AG08396 (cell line): ENCODE measurements at places on chromosomes 5 and 9.
A peak's percentile ranks its signal among the peaks of the same experiment; 100 is the strongest.

DNA sequence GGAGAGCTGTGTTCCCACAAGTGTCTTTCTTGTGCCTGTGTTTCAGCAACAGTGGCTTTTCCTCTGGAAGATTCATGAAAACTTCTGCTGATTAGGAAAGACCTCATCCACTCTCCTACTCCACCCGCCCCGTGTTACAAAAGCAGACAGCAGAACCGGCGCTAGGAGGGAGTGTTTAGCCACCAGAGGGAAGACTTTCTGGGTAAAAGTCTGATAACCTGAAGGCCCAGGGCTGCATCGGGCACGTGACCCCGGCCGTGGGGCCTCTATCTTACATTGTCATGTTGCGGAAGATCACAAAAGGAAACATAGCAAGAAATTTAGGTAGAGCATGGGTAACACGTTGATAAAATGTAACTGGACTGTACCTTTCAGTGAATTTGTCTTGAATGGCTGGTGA is 32.0 kb upstream of the DMRT2 start:
- no peak for DNase-seq

- DNase-seq = no peak
Observed at GRCh38 chr5:92313385-92313784, 930.3 kb upstream of the ARRDC3 start.

GRCh38 chr5:18370531-18370930 is 736.3 kb downstream of the TAF11L14 start:
- no peak for DNase-seq

GRCh38 chr9:128707446-128707845 is 5.1 kb downstream of the PKN3 start:
- no peak for DNase-seq

DNA sequence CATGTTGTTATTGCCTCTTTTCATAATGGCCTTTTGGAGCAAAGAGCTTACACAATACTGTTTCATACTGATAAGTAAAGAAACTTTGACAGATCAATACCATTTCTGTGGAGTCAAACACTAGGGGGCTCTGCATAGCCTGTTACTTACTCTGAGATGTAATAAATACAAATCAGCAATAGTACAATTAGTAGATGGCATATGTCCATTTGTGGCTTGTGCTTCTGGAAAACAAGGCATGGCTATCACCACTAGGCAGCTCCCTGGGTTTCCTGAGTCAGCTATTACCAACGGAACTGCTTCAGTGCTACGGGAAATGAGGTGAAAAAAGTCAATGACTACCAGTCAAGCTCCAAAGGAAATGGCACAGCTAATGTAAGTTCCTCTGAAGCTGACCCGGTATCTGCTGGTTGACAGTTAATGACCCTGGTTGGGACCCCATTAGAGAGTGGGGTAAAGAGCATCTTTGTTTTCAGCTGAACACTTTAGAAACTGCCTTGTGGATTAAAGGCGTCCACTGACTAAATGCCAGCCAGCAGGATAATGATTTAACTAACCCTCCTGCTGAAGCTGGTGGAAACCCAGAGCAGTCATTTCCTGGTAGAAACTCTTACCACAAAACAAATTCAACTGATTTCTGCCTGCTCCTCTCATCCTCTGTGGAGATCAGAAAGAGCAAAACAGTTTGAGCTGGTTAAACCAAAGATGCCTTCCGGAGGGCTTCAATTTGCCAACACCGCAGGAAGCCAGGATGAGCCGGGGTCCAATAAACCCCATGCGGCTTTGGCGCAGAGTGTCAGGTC is 69.0 kb upstream of the FAM169A start:
- DNase-seq = peak; percentile 52

DNA sequence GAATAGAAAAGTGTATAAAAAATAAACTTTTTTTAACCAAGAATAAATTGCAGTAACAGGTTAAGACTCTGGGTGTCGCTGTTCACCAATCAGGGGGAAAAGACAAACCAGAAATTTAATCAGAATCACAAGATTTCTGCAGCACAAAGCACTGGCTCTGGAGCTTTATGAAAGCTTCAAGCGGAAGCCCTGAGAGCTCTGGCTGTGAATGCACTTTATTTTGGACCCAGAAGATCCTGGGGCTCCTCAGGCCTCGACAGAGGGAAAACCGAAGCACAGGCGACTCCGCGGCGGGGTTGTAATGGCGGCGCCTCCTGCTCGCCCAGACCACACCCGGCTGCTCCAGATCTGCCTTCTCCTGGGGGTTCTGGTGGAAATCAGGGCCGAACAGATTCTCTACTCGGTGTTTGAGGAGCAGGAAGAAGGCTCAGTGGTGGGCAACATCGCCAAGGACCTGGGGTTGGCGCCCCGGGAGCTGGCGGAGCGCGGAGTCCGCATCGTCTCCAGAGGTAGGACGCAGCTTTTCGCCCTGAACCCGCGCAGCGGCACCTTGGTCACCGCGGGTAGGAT is at the start of gene PCDHGA4:
TSS of gene PCDHGA4 (plus strand) at position 122 of the 570 bp plus-strand sequence. CDS start at position 209, 87 bp downstream.
- no peak for DNase-seq

GRCh38 chr9:72884508-72884907 is 68.3 kb downstream of the ALDH1A1 start:
- no peak for DNase-seq

- DNase-seq = peak; percentile 56
Observed at GRCh38 chr5:93164690-93165089, 416.3 kb downstream of the NR2F1-AS1 start.

- no peak for DNase-seq
Observed at GRCh38 chr5:35345222-35345621, 114.9 kb upstream of the PRLR start.

GRCh38 chr9:95496687-95497086 is 20.1 kb downstream of the PTCH1 start:
- DNase-seq = no peak

GRCh38 chr5:155056644-155057269 is 43.2 kb downstream of the KIF4B start:
- DNase-seq = no peak

GRCh38 chr5:119313658-119314605 is 41.9 kb upstream of the TNFAIP8 start:
- no peak for DNase-seq

- no peak for DNase-seq
Observed at GRCh38 chr9:129946246-129946995, 96.6 kb downstream of the FNBP1 start.

DNA sequence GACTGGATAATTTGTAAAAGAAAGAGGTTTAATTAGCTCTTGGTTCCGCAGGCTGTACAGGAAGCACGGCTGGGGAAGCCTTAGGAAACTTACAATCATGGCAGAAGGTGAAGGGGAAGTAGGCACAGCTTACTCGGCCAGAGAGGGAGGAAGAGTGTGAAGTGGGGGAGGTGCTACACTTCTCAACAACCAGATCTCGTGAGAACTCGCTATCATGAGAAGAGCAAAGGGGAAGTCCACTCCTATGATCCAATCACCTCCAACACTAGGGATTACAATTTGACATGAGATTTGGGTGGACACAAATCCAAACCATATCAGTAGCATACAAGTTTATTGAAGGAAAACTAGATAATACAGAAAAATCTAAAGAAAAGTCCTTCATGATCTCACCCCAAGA is 39.9 kb downstream of the NEURL1B start:
- DNase-seq = no peak
